ENCODE measurements at places on chromosomes 5 and 9.

DNA sequence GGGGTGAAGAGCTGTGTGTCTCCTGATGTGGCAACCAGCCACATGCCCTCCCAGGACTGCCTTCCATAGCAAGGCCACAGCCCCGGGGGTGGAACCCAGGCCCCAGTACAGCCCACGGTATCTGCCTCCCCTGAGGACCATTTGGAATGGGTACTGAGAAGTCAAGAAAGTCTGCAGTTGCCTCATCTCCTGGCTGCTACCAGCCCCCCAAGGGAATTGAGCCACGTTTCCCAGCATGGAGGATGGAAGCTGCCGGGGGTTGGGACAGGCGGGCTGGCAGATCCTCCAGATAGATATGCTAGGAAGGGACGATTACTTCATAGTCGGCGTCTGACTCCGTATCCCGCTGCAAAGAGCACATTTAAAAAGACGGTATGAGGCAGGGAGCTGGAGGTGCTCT lies 5.5 kb upstream of the DMRT2 start:
- no peak for ATAC-seq

GRCh38 chr9:124399968-124400940 lies 15.0 kb downstream of the PSMB7 start:
- no peak for ATAC-seq

- ATAC-seq: no peak
Measured at GRCh38 chr5:79416499-79416898, 97.4 kb downstream of the HOMER1 start.

DNA sequence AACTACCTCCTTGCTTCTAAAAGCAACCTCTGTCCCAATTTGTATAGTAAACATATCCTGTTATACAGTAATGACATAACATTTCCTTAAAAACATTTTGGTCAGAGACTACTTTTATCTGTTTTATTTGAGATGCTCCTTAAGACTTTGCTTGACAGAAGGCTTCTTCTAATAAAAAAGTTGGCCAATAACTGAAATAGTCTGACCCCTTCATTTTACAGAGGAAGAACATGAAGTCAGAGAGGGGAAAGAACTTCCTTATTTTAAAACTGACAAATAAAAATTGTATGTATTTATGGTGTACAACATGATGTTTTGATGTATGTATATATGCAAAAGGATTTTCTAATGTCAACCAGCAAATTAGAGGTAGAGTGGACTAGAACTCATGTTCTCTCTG lies 35.8 kb upstream of the SPARC start:
- no peak for ATAC-seq

DNA sequence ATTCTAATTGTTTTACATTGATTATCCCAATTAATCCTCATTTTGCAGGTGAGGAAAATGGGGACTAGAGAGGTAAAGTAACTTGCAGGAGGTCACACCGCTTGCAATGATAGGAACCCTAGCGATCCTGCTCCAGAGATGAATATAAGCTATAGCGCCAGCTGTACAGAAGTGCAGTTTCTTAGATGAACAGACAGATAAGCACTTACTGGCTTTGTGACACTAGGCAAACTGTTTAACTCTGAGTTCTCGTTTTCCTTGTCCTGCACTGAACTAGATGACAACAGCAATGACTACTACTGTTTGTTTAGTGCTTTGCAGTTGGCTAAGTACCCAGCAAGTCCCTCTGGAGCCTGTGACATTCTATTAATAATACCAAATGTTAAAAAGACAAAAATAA lies 11.1 kb downstream of the LHX6 start:
- ATAC-seq: no peak

DNA sequence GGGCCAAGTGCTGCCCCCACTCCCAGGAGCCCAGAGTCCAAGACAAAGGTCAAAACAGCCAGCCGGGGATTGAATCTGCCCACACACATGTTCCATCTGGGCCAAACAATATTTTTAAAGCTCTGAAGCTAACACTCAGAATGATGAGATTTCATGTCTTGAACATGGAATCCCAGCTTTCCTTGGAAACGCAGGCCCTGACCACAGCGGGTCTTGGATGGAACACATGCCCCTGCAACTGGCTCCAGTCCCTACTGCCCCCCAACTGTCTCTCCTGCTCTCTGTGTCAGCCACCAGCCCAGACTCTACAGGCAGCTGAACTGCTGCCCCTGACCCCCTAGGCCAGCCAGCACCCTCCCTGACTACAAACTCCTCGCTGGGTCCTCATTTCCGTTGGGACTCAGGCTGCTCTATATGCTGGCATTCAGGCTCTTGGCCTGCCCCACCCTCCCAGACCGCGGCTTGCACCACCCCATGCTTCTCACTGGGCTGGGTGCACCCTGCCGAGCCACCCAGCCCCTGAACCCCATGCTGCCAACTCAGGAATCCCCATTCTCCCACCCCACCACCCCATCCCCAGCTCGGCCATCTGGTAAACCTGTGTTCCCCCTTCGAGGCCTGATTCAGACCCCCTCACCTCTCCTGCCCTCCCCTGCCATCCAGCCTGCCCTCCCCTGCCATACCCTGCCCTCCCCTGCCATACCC lies 71.7 kb downstream of the ADAMTS2 start:
- no peak for ATAC-seq

GRCh38 chr9:13963005-13963653 lies 350.8 kb downstream of the NFIB start:
- no peak for ATAC-seq

DNA sequence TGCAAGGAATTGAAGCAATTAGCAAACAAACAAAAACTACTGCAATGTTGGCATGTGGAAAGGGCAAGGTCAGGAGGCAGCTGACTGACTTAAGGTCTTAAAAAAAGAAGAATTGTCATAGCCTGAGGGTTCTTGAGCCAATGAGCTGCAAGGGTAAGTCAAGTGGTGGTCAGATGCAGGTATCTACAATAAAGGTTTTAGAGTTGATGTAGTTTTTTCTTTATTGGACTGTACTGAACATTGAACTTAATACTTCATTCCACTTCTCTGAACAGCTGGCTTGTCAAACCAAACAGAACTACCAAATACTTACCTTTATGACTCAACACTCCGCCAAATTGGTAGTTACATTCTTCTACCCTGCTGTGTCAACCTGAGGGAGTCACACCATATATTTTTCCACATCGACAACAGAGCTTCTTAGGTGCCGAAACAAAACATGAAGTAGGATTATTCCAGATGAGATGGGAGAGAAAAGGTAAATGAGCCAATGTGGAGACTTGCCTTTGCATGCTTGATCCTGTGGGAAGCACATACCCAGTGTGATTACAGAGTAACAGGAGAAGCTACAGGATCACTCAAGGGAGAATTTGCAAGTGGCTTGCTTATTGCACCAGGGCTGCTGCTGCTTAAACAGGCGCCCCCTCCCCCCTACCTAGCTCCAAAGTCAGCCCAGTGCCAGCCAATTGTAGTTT lies 35.3 kb downstream of the EQTN start:
- no peak for ATAC-seq

DNA sequence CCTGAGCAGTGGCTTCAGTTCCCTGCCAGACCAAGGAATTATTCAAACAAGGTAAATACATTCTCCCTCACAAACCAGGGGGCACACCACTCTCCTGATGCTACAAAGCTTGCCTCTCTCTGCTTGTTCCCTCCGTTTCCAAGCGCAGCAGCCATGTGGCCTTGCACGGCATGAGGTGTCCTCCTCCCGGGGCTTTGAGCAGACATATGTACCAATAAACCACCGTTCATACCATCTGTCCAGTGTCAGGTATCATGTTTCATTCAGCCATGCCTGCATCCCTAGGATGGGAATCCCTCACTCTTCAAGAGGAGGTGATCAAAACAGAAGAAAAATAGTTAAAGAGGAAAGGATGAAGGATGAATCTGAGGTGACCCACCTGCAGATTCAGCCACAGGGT lies 282.7 kb downstream of the ENC1 start:
- no peak for ATAC-seq

- ATAC-seq: no peak
Measured at GRCh38 chr9:14797435-14797834, 74.9 kb upstream of the CER1 start.

DNA sequence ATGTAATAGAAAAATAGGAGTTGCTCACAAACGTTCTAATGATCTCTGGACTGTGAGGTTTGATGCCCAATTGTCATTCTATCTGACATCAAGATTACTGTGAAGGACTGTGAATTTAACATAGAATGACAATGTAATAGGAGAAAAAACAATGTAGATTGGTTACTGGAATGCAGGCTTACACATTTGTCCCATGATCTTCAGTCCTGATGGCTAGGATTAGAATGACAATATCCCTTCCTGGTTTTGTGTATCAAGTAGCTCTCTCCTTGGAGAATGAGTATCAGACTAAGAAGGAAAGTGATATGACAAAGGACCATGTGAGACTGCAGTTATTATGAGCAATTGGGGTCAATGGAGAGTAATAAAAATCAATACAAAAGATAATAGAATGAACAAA lies 862.2 kb upstream of the C9orf72 start:
- ATAC-seq: no peak

GRCh38 chr9:33307067-33307466 lies 16.8 kb downstream of the NFX1 start:
- ATAC-seq: no peak

DNA sequence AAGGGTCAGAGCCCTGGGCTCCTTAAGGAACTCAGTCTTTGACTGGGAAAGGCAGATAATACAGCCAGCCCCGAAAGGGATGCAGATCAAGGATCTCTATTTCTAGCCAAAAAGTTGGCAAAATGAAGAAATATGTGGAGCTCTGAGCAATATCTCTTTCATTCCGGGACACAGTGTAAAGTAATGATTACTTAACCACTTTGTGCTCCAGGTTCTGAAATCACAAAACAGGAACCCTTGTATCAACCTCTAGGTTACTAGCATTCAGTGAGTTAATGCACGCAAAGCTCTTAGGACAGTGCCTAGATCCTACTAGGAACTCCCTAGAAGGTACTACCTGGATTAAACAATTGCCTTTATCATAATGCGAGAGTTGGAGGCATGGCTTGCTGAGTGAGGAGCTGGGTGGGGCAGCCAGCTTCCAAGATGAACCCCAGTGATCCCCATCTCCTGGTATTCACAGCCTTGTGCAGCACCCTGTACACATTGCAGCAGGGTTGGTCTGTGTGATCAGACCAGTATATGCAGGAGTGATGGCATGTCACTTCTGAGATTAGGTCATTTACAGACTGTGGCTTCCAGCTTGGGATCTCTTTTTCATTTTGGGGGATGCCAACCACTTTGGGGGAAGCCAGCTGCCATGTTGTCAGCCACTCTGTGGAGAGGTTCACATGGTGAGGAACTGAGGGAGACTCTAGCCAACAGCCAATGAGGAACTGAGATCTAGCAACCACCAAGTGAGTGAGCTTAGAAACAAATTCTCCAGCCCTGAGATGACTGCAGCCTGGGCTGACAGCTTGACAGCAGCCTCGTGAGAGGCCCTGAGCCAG lies 103.1 kb upstream of the SLC44A1 start:
- ATAC-seq: no peak

DNA sequence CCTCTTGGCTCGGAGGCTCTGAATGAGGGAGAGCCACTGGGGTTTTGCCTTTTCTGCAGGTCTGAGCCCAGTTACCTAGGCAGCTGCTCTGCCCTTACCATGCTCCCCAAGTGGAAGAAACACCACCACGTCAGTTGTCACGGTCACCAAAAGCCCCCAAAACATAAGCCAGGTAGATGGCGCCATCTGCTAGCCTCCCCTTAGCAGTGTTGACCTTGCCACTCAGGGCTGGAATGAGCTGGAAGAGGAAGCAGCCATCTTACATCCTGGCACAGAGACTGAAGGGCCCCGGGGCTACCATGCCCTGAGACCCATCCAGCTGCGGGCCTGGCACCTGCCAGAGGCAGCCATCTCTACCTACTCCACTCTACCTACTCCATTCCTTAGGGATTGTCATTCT lies 7.4 kb downstream of the ZER1 start:
- ATAC-seq: no peak

GRCh38 chr9:78557540-78557939 lies 260.6 kb downstream of the PSAT1 start:
- ATAC-seq: no peak

DNA sequence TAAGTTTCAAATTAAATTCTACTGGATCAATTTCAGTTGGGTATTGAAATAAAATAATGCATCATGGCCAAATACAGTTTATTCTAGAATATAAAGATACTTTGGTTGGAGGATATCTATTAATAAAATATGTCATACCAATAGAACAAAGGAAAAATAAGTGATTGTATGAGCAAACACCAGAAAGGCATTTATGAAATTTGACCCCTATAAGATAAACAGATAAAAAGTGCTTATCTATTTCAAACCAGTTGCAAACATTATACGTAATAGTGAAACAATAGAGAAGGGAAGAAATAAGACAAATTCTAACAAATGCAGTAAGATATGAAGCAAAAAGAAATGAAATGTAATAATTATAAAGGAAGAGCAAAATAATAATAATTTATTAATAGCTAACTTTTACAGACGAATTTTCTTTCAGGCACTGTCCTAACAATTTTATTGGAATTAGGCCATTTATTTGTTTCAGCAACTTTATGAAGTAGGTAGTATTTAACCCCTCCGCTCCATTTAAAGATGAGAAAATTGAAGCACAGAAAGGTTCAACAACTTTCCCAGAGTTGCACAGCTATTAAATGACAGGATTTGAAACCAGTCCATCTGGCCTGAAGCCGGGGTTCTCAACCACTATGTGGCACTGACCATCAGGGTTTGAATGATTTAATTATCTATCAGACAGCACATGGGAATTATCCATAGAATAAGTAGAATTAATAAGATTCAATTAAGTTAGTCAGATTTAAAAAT lies 20.8 kb downstream of the ANKRD55 start:
- no peak for ATAC-seq

DNA sequence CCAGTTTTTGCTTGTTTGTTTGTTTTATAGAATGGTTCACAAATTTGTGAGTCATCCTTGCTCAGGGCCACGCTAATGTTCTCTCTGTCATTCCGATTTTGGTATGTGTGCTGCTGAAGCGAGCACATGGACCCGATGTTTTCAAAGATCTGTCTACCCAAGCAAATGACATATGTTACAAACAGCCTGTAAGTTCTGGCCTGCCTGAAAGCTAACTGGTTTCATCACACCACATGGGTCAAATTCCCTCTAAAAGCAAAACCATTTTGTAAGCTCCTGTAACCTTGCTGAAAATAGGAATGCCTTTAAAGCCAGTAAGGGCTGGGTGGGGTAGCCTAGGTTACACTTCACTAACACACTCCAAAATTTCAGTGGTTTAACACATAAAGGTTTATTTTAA lies 25.4 kb downstream of the DMRT3 start:
- no peak for ATAC-seq

GRCh38 chr5:96957254-96958049 lies 21.6 kb downstream of the LNPEP start:
- ATAC-seq: peak; percentile 94

GRCh38 chr9:132946631-132947295 lies 2.3 kb upstream of the TSC1 start:
- no peak for ATAC-seq
